Activated naive CD4-positive, alpha-beta T cell treated with anti-CD3 and anti-CD28 coated beads, Interleukin-2, amount 50 U/mL, for 72 hours (primary cell): ENCODE measurements at places on chromosomes 7 and 10.

- DNase-seq: no peak
These were observed 69.8 kb downstream of the CCDC71L start for GRCh38 chr7:106591146-106591545.

GRCh38 chr7:94104301-94104700 lies 100.1 kb upstream of the BET1 start:
- no peak for DNase-seq

DNA sequence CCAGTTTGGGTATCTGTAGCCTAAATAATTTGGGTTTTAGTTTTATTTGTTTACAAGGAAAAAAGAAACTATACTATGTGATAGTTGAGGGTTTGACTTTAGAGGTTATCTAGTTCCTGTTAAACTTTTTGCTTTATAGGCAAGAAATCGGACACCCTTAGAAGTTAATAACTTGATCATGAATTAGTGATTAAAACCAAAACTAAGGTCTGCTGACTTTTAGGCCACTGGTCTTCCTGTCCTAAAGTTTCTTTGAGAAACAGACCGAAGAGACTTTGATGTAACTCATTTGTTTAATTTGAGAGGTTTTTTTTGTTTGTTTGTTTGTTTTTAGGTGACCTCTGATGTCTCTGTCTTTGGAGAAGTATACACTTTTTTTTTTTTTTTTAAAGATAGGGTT lies 59.7 kb downstream of the PHTF2 start:
- no peak for DNase-seq

DNA sequence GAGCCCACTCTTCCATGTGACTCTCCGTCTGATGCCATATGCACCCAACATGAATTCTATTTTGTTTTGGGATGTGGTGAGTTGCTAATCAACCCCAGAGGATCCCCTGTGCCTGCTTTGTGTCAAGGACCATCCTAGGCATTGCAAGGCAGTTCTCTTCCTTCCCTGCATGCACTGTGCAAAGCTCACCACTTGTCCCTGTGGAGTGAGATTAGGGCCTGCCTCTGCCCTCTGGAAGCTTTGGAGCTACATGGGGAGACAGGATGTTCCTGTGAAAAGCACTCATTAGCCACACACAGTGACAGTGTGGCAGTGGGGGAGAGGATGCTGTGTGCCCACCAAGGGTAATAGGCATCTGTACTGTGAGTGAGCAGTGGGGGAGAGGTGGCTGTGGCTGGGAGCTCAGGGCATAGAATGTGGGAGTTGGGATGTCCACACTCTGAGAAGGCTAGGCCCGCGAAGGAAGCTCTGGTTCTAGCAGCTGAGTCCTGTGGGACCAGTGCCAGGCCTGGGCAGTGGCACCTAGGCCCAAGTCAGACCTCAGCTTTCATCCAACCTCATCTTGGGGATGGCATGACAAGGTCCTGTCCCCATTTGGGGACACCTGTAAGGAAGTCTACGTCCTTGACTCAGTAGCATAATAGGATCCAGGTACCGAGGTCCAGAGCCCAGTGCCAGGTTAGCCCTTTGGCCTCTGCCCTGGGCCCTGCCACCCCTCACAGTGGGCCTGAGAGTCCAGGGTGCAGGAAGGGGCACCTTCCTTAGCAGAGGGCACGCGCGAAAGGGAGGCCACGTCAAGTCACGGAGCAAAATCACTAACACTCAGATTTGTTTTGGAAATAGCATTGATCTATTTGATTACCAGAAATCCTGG lies 6.6 kb downstream of the ADRA2A start:
- DNase-seq: no peak

- peak; percentile 16 for DNase-seq
These were observed 13.6 kb downstream of the SNX10 start for GRCh38 chr7:26305090-26305868.

GRCh38 chr7:47253650-47254080 lies 328.2 kb downstream of the TNS3 start:
- no peak for DNase-seq

- no peak for DNase-seq
These were observed 80.1 kb downstream of the EMX2 start for GRCh38 chr10:117622471-117623184.

DNA sequence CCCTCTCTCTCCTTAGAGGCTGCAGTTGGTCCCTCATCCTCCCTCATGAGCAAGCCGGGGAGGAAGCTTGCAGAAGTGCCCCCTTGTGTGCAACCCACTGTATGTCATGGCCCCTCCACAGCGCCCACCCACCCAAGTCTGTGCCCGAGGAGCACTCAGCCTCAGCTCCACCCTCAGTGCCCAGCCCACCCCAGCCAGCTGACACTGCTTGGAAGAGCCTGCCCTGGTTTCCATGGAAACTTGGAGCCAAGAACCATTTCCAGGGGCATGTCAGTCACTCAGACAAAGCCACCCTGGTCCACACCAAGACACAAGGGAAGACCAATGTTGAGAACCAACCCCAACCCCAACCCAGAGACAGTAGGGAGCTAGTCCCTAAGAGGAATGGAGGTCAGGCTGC lies 79.5 kb downstream of the PAX2 start:
- DNase-seq: no peak

DNA sequence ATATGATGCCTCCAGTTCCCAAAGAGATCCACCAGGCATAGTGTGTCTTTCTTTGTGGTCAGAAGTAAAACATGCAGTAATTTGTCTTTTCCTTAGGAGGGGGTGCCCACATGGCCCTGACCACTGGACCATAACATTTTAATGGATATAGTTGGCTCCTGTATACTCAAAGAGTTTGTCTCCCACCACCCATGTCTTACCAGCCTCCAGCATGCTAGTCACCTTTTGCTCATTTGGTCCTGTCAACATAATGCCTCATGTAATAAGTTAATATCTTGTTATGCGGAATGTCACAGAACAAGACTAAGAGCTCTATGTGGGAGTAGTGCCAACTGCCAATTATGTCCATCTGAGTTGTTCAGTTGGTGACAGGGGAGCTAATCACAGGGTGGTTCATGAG lies 83.4 kb upstream of the IFRD1 start:
- DNase-seq: no peak

- no peak for DNase-seq
These were observed 156.3 kb downstream of the NEURL1 start for GRCh38 chr10:103649654-103650423.

- no peak for DNase-seq
These were observed 265.1 kb downstream of the ZEB1 start for GRCh38 chr10:31584098-31584631.

DNA sequence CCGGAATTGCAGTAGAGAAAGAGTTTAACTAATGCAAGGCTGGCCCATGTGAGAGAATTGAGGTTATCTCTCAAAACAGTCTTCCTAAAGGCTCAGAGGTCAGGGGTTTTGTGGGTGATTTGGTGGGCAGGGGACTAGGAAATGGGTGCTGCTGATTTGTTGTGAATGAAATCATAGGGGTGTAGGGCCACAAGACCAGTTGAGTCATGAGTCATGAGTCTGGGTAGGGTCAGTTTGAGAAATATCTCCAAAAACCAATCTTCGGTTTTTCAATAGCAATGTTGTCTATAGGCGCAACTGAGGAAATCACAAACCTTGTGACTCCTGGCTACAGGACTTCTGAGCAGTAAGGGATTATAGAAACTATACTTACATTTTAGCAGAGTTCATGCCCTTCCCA lies 460.0 kb upstream of the NRP1 start:
- no peak for DNase-seq

DNA sequence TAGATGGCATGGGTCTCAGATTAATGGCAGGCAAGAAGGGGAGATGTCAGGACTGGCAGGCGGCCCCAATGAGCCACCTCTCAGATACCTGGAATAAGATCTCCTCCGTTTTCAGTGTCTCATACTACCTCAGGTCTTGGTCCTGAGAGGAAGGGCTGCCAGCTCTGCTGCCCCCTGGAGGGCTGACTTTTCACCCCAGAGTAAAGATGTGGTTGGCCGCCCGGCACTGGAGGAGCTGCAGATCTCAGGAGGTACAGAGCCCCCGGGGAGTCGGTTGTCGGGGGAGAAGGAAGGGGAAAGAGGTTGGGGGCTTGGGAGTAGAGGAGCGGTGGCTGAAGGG lies 642 bp upstream of the COL13A1 start:
- DNase-seq: peak; percentile 51

DNA sequence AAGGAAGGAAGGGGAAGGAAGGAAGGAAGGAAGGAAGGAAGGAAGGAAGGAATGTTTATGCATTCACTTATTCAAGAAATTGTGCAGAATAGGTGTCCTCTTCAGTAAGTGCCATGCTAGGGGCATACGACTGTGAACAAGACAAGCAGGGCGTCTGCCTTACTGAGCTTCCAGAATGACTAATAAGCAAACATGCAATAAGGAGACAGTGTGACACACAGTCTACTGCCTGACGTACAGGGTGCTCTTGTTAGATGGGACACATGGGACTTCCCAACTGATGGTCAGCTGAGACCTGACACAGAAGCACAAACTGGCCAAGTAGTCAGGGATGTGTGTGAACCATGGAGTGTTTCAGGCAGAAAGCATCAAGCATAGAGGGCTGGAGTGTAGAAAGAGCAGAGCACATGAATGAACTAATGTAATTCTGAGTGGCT lies 18.2 kb downstream of the DNAJC12 start:
- no peak for DNase-seq

DNA sequence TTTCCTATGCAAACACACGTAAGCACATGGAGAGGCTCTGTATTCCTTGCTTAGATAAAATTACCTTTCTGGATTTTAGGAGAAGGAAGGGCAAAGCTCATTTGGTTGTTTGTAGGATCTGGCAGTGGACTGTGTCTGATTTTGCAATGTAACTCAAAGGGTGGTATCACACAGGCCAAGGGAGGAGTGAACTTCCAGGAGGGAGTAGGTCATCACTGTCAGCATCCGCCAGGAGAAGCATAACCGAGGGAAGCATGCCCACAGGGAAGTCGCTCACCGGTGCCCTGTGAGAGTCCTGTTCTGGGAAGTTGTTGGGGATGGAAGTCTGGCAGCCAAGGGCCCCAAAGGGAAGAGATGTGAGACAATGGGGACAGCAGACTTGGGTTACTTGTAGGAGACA lies 74.4 kb downstream of the CFAP58 start:
- DNase-seq: no peak

DNA sequence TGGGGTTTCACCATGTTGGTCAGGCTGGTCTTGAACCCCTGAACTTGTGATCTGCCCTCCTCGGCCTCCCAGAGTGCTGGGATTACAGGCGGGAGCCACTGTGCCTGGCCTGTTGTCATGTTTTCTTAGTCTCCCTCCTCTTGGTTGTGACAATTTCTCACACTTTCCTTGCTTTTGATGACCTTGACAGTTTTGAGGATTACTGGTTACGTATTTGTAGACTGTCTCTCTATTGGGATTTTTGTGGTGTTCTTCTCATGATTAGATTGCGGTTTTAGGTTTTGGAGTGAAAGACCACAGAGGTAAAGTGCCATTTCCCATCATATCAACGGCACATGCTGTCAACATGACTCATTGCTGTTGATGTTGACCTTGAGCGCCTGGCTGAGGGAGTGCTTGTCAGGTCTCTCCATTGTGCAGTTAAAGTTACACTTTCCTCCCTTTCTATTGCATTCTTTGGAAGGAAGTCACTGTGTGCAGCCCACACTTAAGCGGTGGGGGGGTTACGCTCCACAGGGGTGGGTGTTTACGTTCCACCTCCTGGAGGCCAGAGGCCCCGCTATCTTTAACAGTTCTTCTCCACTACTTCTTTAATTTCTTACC lies 10.8 kb downstream of the NEURL1 start:
- DNase-seq: peak; percentile 44

DNA sequence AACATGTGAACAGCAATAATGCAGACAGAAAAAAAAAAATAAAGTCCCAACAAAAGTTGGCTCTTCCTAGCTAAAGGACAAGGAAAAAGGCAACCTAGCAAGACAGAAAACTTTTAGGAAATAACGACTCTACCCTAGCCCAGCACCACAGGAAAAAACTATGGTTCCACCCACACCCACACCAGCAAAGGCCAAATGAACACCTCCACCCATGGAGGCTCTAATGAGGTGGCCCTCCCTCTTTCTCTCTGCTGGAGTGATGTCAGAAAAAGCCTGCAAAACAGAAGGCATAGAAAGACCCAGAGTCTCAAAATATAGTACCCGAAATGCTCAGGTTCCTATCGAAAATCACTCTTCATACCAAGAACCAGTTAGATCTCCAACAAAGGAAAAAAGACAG lies 28.4 kb downstream of the SYPL1 start:
- DNase-seq: no peak

DNA sequence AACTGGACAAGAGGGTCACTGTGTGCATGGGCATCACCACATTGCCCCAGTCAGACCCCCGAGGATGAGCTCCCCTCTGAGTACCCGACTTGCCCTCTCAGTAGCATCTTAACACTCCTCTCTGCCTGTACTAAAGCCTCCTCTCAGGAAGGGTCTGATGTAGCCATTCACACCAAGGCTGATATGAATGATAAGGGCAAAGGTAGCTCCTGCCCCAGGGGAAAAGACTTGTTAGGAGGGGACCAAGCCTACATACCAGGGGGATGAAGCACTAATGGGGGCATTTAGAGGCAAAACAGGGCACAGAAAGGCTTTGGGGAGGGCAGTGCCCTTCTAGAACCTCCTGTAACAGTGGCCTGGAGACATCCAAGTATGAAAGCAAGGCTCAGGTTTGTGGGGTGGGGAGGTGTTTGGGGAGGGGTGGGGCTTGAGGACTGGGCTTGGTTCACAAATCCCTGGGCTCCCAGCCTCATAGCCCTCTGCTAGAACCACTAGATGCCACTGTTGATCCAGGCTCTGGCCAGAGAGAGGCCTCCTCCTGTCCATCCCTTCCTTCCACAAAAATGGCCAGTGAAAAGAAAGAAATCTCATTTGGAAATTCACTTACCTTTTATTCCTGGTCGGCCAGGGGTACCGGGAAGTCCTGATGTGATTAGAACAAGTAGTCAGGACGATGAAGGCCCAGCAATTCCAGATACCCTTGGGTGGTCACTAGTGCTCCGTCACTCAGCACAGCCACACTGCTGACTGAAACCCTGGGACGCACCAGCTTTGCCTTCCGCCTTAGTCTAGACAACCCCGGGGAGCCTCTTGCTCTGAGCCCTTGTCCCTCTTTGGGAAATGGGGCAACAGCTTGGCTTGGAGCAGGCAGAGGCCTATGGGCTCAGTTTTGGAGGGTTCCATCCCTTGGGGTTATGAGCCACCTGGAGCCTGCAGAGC lies 40.3 kb downstream of the COL17A1 start:
- no peak for DNase-seq

DNA sequence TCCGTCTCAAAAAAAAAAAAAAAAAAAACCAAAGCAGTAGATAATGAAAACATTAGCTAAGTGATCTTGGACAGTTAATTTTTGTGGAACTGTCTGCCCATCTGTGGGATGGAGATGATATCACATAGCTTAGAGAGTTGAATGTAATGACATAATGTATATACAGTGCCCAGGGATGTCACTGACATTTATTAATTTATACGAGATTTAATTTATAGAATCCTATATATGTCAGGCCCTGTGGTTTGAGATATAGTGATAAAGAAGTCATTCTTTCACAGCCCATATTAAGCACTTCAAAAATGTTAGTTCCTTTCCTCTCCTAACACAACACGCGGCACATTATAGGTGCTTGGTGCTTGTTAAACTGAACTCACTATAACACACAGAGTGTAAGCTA lies 4.0 kb downstream of the ENO4 start:
- DNase-seq: no peak

- no peak for DNase-seq
These were observed 41.9 kb downstream of the DGKI start for GRCh38 chr7:137804836-137805235.
